ENCODE measurements at places on chromosomes 6 and 20.

GRCh38 chr6:139370283-139370998, 4.0 kb downstream of the CITED2 start:
- no peak for DNase-seq

DNA sequence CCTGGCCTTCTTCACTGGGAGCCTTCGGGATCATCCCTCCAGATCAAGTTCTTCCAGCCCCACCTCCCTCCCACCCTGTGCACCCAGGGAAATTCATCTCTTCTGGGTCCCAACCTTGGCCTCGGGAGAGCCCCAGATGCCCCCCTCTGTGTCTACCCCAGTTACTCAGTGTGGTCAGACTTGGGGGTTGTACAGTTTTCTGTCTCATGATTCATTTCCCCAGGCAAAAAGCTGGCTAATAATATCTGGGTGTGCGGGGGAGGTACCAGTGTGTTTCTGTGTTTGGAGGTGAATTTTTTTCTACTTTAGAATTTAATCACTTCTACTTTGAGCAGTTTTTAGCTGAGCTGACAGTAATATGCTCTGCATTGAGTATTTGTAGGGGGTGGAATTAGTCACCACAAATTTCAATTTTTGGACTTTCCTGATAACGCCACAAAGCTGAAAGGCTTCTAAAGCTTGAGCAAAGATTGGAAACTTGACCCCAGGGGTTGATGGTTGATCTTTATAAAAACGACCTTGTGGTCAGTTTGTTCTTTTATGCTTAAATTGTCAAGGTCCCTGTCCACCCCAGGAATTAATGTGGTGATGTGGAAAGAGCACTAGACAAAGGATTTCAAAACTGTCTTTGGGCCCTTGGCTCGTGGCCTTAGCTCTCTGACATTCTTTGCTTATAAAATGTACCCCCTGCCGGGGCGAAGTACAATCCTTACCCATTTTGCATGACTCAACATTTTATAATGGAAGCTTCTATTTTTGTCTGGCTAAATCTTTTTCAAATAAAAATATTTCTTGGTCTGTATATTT, 284.7 kb upstream of the TAB2 start:
- DNase-seq, result peak; percentile 76

- no peak for DNase-seq
Observed at GRCh38 chr20:48626226-48626937, 201.4 kb downstream of the PREX1 start.

DNA sequence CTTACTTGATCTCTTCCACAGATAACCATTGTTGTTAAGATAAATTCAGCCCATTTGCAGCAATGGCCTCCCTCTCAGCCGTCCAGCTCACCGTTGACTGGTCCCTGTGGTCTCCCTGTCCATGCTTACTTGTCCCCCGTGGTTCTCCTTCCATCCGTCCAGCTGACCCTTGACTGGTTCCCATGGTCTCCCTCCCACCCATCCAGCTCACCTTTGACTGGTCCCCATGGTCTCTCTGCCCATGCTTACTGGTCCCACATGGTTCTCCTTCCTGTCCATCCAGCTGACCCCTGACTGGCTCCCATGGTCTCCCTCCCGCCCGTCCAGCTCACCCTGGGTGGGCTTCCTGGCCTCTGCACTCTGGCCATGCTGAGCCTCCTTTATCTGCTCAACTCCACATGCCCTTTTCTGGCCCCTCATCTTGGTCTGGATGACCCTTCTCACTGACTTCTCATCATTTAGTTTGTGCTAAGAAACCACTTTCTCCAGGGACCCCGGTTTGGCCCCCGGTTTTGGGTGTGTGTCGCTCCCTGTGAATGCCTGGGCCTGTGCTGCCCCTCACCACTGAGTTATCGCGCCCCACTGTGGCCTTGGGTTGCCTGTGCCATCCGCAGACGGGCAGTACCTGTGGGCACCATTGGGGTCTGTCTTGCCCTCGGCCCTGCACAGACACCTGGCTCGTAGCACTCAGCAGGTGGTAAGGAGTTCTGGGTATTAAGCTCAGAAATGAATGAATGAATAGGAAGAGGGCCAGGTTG, 146.4 kb downstream of the ERMARD start:
- DNase-seq, result no peak

GRCh38 chr6:45591890-45592289, 214.2 kb upstream of the SUPT3H start:
- DNase-seq, result no peak

GRCh38 chr20:49724408-49725223, 10.9 kb upstream of the B4GALT5 start:
- DNase-seq, result no peak

DNA sequence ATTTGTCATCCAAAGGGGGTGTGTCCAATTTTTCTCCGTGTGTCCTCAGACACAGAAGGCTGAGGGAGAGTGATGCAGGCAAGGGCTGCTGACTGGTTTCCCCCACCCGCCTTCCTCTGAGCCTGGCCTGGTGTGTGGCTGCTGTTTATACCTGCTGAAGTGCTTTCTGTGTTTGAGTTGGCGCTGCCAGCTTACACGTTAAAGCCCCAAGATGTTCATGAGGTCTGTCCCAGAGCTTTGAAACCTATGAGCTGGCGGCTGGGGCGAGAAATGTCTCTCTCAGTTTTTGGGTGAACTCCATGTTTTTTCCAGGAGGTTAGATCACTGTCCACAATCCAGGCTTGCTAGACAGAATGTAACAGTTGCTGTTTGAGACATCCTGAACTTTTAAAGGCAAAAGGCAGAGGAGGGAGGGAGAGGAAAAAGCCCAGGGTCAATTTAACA, 69.0 kb upstream of the CCN2 start:
- DNase-seq, result no peak

GRCh38 chr6:53735896-53736295, 58.9 kb upstream of the LRRC1 start:
- DNase-seq, result no peak

GRCh38 chr6:123769431-123769830, 34.2 kb upstream of the NKAIN2 start:
- DNase-seq, result no peak

GRCh38 chr6:11329726-11330412, 97.4 kb upstream of the NEDD9 start:
- DNase-seq, result no peak

DNA sequence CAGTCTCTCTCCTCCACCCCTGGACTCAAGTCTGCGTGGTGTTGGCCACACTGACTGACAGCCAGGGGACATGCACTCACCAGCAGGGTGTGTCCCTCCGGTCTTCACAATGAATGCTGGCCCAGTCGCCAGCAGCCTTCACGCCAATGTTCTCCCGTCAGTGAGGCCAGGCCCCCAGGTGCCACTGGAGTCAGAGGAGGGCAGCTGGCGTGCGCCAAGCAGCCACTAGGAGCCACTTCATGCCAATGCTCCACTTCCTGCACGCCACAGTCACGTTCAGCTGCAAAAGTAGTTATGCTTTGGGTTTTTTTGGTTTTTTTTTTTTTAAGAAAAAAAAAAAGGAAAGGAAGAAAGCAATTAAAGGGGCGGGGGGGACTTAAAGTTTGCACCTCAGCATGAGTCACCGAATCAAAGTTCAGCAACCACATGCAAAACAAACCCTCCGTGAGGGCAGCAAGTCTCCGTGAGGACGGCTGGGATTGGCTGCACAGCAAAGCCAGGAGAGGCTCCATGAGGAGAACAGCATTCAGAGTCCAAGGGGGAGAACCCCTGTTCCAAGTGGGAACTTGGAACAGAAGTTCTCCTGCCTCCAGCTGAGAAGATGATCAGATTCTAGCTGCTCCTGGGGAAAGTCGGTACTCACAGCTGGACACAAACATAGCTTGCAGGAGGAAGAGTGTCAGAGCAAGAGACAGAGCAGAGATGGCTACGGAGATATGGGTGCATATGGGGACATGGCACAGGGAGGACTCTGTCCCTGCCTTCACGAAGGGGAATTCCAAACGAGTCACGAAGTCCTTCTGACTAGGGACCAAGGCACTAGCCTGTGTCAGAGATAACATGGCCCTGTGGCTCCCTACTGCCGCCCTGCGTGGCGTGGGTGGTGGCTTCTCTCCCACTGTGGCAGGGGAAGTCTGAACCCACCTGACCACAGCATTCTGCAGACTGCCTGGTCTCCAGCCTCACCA, at the start of gene ZC3H12D:
ZC3H12D (minus strand) TSS at position 282 of the 968 bp plus-strand sequence. CDS start 10,471 bp downstream, outside the sequence.
- DNase-seq, result peak; percentile 81

DNA sequence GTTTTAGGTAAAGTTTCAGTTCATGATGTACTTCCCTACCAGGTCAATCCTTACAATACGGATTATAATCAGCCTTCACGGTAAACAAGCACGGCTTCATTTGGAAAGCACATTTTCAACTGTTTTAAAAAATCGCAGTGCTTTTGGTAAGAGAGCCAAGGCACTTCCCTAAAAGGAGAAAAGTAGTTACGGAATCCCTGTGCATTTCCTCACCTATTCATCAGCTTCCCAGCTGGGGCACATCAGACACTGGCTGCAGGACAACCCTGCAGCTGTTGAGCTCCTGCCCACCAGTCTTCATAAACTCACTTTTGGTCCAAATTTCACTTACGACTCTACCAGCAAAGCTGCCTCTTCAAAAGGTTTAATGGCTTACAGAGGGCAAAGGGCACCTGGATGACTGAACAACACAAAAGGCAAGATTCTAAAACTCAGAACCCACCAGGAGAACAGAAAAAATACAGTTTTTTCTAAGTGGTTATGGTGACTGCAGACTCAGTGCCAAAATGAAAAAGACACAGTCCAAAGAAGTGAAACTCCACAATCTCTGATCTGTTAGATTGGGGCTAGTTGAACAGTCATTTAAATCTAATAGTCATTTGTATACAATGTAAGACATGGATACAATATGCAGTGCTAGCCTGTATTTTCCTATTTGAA, 7.5 kb downstream of the SNX5 start:
- DNase-seq, result no peak

DNA sequence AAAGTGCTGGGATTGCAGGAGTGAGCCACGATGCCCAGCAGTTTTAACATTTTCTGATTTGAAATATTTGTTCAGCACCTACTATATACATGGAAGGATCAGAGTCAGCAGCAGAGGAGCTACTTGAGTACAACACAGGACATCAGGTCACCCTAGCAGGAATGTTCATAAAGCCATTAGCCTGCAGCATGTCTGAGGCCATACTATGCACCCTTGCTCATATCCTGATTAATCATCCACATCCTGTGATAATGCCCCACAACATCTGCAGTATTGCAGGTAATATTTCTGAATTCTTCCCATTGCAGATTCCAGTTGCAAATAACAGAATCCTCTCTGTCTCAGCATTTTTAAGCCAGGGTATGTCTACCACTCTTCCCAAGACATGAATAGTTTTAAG, 171.0 kb upstream of the PRND start:
- no peak for DNase-seq

- no peak for DNase-seq
Observed at GRCh38 chr6:166318649-166319600, 10.7 kb upstream of the PRR18 start.

DNA sequence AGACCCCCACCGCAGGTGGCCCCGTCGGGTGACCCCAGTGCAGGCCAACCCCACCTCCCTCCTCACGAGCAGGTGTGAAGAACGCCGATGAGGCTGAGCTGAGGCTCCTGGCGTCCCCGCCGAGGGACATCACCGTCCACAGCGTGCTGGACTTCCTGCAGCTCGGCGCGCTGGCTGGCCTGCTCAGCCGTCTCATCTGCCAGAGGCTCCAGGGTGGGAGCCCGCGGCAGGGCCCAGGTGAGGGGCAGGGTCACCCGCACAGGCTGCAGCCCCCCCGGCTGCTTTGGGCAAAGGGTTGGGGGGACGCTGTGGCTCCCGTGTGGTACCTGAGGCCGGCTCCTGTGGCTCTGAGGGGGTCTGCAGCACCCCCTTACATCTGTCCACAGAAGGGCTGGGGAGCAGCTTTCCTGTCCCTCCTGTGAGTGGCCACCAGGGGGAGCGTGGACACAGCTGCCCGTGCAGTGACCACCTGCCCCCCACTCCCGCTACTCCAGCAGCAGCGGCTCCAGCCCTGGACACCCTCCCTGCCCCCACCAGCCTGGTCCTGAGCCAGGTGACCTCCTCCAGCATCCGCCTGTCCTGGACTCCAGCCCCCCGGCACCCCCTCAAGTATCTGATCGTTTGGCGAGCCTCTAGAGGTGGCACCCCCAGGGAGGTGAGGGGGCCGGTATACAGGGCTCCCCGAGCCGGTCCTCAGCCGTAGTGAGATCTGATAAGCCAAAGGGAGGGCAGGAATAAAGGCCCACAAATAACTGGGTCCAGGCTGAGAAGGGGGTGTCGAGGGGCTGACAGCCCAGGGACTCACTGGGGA, 16.5 kb downstream of the COL20A1 start:
- peak; percentile 46 for DNase-seq

DNA sequence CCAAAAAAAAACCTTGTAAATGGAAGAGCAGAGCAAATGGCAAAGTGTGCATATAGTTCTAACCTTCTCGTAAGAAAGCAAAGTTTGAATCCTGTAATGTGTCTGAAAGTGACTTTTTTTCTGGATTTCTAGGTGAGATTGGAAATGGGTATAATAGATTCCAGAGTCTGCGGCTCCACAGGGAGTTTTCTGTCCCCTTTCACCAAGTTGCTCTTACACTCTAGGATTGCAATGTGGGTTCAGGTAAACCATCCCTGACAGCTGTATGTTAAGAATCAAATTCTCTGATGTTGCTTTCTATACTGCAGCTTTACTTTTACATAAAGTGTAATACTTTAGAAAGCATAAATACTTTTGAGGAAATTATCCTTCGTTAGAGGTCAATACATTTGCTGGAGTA, 260.1 kb downstream of the PRL start:
- no peak for DNase-seq

DNA sequence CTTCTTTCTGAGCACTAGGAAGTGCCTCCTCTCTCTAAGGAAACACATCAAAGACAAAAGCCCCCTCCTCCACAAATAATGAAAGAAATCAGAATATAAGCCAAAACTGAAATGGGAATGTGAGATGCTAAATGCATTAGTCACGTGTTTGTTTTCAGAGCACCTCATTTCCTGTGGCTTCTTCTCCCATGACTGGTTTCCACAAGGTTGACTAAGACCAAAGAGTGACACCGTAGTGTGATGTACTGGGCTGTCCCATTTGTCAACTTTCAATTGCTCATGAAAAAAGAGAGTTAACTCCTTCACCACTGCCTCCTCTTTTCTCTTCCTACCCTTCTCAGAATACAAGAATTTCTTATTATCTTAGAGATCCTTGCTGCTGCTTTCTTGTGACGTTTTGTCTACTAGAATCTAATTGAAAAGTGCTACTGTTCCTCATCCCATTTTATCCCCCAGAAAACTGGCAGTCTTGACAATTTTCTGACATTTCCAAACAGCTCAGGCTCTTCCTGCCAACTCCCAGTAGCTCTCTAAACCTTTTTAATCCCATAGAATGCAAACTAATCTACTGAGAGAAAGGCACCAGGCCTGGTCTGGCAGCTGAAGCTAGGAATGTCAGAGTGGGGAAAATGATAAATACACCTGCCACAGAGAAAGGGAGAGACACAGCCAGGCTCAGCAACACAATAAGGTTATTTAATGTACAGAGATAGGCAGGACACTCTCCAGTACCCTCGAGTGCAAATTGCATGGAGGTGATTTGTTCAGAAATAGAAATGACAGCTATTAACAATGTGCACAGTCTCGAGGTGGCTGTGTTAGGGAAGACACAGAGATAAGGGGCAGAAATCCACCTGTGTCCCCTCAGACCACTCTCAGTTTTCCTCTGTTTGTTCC, 671.7 kb upstream of the NRSN1 start:
- DNase-seq, result no peak

DNA sequence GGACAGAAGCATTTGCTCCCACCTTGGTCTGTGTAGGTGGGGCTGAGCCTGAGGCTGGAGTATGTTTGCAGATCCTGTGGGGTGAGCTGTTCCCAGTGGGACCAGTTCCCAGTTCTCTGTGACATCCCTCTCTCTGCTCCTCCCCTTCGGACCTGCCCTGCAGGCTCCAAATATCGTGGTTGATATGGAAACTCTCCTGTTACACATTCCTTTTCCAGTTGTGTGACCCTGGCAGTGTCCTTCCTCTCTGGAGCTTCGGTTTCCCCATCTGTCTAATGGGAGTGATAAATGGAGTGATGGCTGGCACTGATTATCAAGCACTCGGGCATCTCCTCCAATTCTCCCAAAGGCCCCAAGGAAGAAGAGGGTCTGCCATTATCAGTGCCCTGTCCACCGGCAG, 15.7 kb upstream of the TGM2 start:
- DNase-seq, result no peak

Data from stimulated activated CD4-positive, alpha-beta T cell treated with anti-CD3 and anti-CD28 coated beads, Interleukin-2, amount 100 ng/mL, for 24 hours (primary cell).